ENCODE measurements at places on chromosomes 7 and 10.

DNA sequence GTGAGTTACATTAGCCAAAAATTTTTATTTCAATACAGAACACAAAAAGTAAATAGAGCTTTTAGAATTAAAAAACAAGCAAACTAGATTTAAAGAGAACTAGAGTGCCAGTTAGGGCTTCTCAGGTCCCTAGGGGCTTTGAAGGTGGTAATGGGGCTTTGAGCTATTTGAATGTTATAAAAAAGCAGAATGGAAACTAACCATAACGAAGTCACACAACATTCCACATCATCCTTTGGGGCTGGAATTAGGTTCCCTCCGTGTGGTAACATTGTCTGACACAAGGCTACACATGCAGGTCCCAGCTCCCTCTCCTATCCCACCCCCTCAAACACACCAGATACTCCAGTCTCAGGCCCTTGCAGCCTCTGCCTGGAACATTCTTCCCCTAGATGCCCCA lies 15.3 kb downstream of the JAZF1 start:
- no peak for DNase-seq

- no peak for DNase-seq
Measured at GRCh38 chr10:11797281-11797680, 25.9 kb upstream of the PROSER2 start.

DNA sequence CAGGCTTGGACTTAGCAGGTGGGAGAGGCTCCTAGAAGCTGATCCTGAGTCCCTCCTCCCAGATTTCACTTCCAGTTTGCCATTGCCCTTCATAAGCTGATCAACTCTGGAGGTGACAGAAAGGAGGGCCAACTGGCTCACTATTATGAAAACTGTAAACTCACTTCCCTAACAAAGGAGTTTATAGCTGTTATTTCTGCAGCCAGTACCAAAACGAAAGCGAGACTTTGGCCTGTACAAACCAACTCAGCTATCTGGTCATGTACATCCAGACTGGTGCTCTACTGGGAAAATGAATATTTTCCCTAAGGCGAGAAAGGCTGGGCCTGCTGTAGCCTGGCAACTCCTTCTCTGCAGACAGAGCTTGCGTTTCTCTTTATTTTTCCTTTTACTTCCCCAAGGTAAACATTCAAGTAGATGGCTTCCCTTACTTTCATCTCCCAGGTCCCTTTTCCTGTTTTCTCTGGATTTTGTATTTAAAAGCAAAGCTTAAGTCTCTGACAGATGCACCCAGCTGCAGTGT lies 54.7 kb downstream of the GALNT17 start:
- DNase-seq, result no peak

- no peak for DNase-seq
Measured at GRCh38 chr10:129637010-129637409, 170.0 kb downstream of the MGMT start.

- no peak for DNase-seq
Measured at GRCh38 chr7:7504910-7505704, 30.6 kb downstream of the COL28A1 start.

DNA sequence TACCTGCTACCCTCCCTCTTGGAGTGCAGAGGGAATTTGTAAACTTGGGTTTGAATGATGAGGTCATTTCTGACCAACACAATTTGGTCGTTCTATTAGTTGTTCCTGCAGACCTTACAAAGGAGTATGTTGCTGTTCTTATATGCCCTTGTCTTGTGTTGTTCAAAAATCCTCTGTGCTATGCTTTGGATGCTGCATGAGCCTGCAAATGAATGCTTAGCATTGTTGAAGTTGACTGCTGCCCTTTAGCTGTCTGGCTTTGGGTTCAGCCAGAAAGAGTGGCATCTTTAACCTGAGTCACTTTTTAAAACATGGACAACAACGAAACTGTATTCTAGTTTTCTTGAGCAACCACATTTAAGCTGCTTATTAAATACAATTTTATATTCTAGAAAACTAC lies 80.3 kb downstream of the SND1 start:
- no peak for DNase-seq

DNA sequence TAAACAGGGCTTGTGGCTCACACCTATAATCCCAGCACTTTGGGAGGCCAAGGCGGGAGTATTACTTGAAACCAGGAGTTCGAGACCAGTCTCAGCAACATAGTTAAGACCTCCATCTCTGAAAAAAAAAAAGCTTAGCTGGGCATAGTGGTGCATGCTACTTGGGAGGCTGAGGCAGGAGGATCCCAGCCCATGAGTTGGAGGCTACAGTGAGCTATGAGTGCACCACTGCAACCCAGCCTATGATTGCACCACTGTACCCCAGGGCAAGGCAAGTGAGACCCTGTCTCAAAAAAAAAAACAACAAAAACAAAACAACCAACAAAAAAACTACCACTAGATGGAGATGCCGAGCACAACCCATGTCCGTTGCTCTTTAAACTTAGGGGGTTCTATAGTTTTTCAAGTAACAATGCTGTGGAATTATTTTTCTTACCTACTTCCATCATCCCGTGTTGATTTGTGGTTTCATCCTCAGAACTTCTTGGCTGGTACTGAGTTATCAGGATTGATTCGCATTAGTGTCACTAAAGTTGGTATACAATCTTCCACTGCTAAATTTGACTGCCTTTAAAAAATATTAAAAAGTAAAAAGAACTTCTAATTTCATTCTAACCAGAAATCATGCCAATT lies 12.2 kb upstream of the REPIN1 start:
- peak; percentile 56 for DNase-seq

DNA sequence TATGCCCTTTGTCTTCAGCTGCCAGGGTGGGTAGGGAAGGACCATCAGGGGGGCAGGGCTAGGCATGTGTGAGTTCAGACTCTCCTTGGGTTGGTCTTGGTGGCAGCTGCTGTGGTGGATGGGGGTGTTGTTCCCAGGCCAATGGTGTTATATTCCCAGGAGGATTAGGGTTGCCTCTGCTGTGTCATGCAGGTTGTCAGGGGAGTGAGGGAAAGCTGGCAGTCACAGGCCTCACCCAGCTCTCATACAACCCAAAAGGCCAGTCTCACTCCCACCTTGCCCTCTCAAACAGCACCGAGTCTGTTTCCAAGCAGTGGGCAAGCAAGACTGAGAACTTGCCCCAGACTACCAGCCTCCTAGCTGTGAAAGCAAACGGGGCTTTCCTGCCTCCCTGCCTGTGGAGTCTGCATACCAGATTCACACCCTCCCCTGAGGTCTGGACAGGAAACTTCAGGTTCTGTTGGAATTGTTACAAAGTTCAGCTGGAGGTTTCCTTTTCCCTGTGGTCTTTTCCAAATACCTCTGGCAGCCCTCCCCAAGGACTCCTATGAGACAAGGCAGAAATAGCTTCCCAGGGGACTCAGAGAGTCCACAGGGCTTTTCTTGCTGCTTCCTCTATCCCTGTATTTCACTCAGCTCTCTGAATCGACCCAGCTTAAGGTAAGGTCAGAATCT lies 1.4 kb downstream of the HYAL4 start:
- DNase-seq, result no peak

- peak; percentile 35 for DNase-seq
Measured at GRCh38 chr7:94510582-94511496, 1.2 kb downstream of the CASD1 start.

- no peak for DNase-seq
Measured at GRCh38 chr10:64206409-64206808, 685.2 kb downstream of the REEP3 start.

DNA sequence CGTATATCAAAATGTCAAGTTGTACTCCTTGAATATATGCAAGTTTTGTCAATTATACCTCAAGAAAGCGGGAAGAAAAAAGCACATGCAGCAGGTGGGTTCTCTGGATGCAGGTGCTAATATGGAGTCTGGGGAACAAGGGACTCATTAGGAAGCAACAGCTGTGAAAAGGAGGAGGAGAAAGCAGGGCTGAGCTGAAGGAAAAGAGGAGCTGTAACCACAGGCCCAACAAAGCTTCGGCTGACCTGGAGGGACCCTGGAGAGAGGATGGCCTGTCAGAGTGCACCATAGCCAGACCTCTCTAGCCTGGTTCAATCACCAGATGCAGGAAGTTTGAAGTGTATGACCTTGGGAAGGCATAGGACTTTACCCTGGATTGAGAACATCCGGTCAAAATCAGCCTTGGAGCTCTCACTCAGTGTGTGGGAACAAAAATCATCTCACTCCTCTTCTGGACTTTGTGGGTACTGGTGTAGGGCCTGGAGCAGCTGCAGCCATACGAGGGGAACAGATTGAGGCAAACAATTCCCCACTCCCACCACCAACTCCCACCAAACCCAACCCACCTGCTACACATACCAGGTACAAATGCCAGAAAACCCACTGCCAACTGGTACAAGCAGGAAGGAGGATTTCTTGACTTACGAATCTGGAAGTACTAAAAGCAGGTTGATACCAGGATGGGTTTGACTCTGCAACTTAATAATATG lies 36.7 kb downstream of the NPTX2 start:
- no peak for DNase-seq

- no peak for DNase-seq
Measured at GRCh38 chr10:535952-536351, 153.5 kb downstream of the DIP2C start.

DNA sequence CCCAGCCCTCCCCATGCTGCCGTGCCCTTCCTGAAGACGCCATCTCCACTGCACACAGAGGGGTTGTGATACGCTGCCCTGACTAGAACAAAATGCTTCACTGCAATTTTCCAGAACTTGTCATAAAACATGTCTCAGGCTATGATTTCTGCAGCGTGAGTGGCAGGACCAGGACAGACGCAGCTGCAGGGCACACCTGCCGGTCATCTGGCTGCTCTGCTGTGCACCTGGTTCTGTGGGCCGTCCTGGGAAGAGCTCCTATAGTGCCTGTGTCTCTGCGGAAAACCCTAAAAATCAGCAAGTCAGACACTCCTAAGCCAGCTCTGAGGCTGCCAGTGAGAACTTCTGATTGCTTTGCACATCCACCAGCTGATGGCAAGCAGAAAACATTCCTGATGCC lies 39.7 kb upstream of the DIP2C start:
- DNase-seq, result no peak

DNA sequence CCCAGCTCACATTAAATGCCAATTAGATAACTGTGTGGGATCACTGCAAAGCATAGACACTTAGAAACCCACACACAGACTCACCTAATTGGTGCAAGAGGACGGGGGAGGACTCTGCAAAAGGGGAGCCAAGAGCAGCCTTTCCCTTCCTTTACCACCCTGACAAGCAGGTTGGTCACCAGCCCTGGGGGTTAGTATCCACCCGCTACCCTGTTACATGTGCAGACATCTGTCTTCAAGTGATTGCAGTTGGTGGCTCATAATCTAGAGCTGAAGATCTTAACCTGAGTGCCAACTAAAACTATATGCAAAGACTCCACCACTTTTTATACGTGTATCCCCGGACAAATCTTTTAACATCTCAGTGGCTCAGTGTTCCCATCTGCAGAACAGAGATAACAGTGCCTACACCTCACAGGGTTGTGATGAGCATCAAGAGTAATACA lies 56.9 kb downstream of the SORBS1 start:
- DNase-seq, result no peak

- no peak for DNase-seq
Measured at GRCh38 chr10:83543691-83544462, 595.4 kb upstream of the GHITM start.

DNA sequence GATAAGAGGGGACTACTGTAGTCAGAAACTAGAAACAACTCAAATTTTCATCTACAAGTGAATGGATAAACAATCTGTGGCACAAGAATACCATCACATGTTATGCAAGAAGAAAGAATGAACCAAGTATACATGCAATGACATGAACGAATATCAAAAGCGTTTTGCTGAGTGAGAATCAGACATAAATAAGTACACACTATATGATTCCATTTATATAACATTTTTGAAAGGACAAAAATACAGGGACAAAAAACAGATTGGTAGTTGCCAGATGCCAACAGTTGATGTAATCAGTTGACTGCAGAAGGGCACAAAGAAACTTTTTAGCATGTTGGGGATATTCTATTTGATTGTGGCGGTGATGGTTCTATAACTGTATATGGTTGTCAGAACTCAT lies 33.6 kb downstream of the CTNNA3 start:
- no peak for DNase-seq

DNA sequence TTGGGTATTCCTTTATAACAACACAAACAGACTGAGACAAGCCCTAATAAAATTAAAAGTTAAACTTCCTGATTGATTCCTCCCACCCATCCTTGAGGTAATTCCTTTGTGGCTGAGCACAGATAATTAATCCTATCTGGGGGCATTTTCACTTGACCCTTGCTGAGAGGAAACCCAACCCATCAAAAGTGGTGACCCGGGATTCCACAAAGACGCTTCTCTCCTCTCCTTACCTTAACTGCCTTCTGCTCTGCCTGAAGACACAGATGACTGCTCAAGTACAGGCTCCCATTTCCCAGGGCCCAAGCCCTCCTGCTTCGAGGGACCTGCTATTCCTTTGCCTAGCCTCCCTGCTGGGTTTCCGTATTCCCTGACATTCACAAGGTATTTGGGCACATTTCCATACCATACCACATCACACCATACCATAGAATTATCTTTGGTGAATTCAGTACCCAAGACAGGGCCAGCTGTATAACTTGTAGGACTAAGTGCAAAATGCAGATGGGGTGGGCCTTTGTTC lies 9.8 kb upstream of the MAPK8 start:
- DNase-seq, result no peak

- DNase-seq, result no peak
Measured at GRCh38 chr10:96133135-96133534, 3.0 kb downstream of the ZNF518A start.

- DNase-seq, result no peak
Measured at GRCh38 chr10:128522551-128523308, 396.5 kb upstream of the MKI67 start.

DNA sequence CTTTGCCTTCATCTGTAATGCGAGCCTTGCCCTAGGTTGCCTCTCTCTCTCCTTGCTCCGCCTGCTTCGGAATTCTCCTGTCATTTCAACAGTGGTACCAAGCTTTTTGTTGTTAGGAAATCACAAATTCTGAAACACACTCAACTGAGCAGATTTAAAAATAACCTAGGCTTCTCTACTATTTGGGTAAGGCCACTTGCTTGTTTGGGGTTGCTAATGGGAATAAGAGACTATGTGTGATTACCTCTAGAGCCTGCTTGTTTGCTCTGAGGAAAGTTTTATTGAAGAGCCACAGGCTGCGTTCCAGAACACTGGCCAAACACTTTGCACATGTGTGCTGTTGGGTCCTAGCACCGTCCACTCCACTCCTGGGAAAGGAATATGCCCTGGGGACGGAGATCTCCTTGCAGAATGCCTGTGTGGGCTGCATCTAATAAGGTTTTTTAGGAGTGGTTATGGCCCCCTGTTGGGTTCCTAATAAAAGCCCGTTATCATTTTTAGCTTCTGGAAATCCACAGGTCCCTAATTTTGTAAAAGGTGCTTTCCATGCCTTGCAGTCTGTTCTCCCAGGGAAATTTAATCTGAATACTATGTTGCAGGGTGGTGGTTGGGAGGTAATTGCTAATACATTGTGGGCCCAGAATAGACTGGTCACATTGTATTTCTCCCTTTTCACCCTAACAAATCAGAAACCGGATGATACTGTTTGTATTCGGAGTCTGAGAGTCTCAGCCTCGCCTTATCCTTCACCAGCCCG lies 68.7 kb upstream of the KLF6 start:
- DNase-seq, result no peak

All from CD4-positive, alpha-beta T cell treated with Interleukin-2 at 100 ng/mL for 4 hours (primary cell).